ENCODE measurements at places on chromosomes 11 and 22.

DNA sequence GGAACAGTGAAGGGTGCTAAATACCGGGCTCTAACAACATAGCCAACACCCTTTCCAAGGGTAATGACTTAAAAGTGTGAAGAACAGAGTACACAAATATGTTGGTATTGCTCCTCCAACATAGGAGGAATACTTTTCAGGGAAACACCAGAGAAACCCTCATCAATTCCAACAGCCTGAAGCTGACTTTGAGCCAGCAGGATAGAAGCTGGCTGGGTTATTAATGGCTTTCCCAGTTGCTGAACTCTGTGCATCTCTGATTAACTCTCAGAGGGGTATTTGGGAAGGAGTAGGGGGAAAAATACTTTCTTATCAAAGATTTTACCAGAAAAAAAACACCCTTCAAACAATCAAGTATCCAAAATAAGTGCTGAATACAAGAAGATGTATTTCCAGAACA is 95.6 kb downstream of the AMBRA1 start:
- DNase-seq = no peak

GRCh38 chr11:62458212-62459002 is 39.6 kb downstream of the SCGB1A1 start:
- DNase-seq = no peak

- DNase-seq = no peak
Observed at GRCh38 chr11:35491231-35491871, 34.1 kb downstream of the PAMR1 start.

DNA sequence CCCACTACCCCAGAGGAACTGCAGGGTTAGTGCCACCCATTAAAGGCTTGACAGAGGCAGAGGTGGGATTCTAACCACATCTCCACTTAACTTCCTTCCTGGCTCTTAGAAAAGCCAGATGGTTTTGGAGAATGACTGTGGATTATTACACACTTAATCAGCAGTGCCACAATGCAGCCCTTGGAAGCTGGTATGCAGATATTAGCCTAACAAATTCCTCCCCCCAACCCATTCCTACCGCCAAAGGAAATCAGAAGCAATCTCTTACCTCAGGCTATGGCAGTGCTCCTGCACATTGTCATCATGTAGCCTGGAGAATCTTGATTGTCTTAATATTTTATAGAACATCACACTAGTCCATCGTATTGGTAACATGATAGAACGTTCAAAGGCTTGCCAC is 23.2 kb upstream of the NRGN start:
- DNase-seq = no peak

DNA sequence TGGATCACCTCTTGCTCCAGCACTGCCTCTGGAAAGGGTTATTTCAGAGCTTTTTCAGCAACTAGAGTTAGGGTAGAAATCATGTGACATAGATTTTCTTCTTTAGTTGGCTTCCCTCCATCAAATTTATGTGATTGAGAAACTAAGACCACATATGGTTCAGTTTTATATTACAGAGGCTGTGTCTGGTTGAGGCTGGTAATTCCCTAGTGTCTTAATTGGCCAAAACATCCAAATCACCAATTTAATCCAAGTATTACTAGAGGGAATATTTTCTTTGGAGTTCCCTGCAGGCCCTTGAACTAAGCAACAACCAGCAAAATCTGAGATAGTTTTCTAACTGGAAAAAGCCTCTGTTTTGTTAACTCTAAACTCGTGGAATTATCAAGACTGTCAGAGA is 136.3 kb downstream of the ARHGAP42 start:
- DNase-seq = no peak

GRCh38 chr22:25202290-25202921 is 2.7 kb downstream of the CRYBB3 start:
- DNase-seq = peak; percentile 63

- no peak for DNase-seq
Observed at GRCh38 chr22:44663256-44663999, 38.6 kb upstream of the PRR5 start.

DNA sequence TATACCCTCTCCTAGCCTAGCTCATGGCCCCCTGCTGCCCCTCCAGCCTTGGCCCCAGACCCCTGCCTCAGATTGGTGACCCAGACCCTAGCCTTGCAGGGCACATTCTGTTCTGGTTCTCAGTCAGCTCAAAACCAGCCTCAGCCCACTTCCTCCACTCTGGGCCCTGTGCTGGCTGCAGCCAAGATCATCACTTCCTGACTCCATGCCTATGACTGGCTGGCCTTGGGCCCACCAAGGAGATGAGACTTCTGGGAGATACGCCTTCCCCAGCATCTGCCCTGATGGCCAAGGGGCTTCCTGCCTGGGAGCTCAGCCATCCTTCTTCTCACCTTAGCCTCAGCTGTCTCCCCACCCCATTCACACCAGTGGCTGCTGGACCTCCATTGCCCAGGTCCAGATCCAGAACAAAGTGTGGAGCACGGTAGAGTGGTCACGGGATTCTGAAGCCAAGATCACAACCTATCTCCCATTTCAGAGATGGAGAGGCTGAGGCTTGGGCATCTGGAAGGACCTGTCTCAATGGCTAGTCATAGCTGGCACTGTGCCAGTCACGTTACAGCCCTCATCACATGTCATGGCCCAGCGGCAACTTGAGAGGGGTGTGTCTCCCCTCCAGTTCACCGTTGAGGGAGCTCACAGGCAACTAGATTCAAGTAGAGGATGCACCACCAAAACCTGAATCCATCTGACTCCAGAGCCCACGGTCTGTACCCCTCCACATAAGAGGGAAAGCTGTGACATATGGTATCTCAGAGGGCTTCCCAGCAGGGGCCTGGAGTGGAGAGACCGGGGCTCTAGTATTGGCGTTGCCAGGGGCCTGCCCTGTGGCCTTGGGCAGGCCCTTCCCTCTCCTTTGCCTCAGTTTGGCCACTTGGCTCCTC is 43.0 kb upstream of the KLHL35 start:
- DNase-seq = no peak

DNA sequence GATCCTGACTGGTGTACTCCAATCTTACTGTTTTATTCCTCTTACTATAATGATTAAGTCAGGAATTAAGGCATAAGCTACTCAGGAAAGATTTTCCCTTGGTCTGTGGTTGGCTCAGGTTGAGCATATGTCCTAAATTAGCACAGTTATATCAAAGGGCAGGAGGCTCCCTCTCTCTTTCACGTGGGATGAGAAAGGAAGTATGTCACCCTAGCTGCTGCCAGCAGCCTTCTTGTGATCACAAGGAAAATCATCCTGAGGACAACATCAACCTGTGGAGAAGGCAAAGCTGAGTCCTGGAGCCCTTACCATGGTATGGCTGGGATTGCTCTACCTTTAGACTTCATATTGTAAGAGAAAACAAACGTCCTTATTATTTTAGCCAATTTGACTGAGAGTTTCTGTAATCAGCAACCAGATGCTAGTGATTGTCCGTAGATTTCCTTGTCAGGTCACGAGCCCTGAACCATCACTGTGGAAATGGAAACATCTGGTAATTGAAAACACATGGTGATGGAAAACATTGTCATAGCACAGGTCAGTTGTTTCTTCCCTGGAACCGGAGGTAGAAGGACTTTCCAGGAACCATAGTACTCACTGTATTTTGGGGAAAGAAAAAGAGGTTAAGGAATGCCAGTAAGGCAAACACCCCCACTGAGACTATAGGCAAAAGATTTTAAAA is 40.6 kb upstream of the DEUP1 start:
- DNase-seq = no peak

- DNase-seq = no peak
Observed at GRCh38 chr11:108622341-108622740, 28.8 kb upstream of the EXPH5 start.

- no peak for DNase-seq
Observed at GRCh38 chr11:113281052-113281725, 33.2 kb upstream of the TTC12 start.

GRCh38 chr22:26295563-26296126 is 126.4 kb downstream of the SEZ6L start:
- no peak for DNase-seq

DNA sequence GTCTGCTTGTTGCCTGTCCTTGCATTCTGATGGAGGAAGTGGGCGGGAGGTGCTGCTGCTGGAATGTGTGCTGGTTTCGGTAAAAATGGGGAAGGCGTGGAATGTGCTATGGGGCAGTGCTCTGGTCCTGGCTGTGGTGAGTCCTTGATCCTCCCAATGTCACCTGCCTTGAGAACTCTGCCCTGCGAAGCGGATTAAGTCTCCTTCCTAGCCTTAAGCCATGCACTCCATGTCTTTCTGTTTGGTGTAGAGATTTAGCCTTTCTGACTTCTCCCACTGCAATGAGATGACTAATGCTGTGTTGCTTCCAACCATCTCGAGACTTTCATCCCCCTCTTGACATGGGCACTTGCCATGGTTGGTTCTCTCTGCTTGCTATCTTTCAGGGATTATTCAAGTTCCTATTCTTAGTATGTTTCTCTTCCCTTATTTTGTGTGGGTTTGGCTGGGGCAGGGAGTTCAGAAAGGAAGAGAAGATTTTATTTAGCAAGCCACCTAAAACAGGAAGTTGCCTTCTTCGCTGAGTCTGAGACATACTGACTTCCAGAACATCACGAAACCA is 687.9 kb downstream of the NTM start:
- no peak for DNase-seq

DNA sequence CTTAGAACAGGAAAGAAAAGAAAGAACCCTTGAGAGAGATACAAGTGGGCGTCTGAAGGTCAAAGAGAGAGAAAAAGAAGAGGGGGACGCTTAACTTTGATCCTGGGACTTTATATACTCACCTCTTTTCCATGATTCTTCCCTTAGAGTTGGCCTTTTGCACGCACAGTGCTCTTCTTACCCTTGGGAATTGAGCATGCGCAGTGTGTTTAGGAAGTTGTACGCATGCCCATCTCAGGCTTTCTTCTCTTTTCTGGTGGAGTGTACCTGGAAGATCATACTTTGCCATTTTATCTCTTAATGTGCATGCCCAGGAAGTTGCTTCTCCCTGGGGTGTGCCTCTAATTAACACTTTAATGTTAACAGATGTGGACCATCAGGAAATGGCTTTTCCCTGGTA is 229.6 kb upstream of the ANO3 start:
- no peak for DNase-seq

DNA sequence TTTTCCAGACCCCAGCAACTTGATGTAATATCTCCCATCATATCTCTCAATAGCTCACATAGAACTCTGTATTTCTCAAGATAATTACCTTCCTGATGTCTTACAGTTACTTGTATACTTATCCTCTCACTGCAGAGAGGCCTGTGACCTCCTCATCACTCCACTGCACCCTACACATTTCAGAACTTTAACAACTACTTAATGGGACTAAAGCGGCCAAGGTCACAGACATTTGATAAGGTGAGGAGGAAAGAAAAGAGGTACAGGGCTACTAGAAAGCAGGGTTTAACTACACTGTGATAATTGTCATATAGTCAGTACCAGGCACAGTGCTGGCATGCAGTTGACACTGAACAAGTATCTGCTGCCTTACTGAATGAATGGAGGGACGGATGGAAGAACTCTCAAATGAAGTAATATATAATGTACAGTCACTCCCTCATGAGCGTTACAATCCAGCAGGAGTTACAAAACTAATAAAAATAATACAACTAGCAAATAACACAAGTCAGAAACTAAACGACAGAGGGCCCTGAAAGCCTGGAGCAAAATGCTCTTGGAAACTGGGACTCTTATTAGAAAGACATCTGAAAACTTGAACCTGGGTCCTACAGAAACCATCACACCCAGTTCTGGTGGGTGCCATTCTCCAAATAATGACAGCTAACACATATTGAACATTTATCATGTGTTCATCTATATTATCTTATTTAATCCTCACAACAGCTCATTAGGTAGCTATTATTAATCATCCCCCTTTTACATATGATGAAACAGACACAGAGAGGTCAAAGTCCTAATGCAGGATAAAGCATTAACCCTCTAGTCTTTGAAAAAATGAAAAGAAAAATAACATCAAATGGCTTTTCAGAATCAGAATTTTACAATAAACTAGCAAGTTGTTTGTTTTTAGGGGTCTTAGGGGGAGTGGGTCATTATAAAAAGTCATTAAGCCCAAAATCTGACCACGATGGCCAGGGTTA is 14.3 kb downstream of the PI4KA start:
- no peak for DNase-seq

All from GM12892 (cell line).